Left renal pelvis (tissue), 4 donors: ENCODE measurements at places on chromosomes 7 and 10. TPM values are rescaled to one million over a fixed set of nuclear protein-coding genes. Genes with fewer than 3 reads are reported as not detected.

DNA sequence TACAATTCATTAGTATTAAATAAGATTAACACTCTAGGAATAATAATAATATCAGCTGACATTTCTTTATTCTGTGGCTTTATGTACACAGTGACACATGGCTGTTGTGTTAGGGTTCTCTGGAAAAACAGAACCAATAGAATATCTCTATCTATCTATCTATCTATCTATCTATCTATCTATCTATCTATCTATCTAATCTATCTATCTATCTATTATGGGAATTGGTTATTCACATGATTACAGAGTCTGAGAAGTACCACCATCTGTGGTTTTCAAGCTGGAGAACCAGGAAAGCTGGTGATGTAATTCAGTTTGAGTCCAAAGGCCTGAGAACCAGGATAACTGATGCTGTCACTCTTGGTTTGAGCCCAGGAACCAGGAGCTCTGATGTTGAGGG lies 194.1 kb upstream of the MTPN start:
- DNase-seq, result no peak

DNA sequence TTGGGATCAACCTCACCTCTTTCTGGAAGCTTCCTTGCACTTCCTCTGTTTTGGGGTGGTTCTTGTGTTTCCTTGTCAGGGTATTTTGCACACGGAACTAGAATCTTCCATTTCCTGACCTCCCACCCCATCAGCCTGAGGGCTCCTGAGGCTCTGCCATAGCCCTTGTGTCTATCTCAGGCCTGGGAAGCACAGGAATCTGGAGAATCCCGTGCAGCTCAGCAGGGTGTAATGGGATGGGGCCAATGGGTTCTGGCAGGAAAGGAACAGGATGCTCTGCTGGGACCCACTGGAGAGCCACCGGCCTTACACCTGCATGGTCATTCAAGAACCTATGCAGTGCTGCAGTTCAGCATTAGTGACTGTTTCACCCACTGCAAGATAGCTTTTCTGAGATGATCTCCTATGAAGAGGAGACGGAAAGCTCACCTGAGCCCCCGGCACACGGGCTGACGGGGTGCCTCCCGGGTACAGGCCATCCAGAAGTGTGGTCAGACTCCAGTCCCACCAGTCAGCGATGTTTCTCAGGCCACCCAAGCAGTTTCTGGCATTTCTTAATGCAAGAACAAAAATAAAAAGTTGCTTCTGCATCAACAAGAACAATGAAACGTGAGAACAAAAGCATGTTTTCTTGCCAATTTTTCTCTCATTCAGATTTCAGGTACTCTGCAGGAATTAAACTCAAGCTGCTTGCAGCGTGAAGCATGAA lies 133.2 kb downstream of the PKD1L1 start:
- DNase-seq, result no peak

DNA sequence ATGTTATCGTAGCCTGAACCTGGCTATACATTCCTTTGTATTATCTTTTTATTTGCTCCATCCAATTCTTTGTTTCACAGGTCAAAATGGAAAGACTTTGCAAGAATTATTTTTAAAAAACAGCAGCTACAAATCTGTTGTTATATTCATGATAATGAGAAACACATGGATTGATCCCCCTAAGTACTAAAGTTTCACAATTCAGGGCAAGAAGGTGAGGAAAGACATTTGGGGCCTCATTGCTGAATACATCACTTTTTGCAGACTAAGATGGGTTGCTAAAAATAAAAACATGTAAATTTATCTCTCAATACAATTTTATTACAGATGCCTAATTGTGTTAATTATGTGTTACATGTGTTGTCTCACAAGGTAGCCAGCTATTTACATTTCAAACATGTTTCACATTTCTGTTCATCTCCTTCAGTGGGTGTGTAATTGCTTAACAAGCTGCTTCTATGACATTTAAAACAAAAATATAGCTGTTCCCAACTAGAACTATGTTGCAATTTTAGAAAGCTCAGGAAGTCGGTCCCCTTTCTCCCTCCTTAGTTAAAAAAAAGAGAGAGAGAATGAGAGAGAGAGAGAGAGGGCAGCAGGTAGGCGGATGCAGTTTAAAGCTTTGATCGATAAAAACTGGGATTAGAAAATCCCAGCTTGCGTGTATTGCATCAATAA lies 606.3 kb upstream of the FZD8 start:
- DNase-seq, result no peak

DNA sequence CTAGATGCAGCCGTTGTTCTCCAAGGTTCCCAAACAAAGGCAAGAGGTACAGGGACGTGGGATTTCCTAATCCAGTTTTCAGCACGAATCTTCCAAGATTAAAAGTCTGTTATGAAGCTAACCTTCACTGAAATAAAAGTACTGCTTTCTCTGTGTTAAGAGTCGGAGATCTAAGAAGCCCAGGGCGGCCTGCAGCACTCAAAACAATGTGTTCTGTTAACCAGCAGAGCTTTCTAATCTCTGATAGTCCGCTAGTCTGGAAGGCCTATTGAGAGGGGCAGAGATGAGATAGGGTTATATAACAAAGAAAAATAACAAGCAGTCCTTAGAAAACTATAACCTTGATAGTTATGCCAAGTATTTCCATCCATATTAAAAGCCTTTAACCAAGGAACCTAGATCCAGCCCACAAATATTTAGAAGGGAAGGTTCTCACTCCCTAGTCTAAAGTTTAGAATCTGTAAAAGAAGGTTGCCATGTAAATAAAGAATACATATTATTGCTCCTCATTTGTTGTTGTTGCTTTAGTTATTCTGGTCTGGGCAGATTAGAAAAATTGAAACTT lies 106.3 kb upstream of the SVIL start:
- DNase-seq, result no peak

The OR6B1 gene
- not detected for polyA plus RNA-seq

GRCh38 chr7:120460949-120461348 lies 188.0 kb downstream of the KCND2 start:
- no peak for DNase-seq

- no peak for DNase-seq
Measured at GRCh38 chr10:60896810-60897209, 47.2 kb downstream of the RHOBTB1 start.

GRCh38 chr10:67076144-67076543 lies 150.3 kb downstream of the LRRTM3 start:
- DNase-seq, result no peak
